ENCODE measurements at places on chromosomes 12 and 14.

DNA sequence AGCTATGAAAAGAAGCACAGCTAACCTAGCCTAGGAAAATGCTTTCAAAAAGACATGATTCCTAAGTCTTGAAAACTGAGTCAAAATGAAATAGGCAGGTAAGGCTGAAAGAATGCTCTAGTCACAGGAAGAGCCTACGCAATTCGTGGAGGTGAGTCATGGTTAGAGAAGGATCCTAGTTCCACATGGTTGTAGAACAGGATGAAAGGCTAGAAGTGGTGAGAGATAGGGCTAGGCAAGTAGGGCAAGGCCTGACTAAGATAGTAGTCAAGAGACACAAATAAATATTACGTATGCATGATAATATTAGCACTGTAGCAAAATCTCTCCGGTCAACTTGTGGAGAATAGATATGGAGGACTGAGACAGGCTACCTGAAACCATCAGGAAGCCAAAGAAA, 47.2 kb downstream of the PLCZ1 start:
- no peak for DNase-seq

- DNase-seq = no peak
Measured at GRCh38 chr12:62714774-62715721, 219.9 kb downstream of the PPM1H start.

DNA sequence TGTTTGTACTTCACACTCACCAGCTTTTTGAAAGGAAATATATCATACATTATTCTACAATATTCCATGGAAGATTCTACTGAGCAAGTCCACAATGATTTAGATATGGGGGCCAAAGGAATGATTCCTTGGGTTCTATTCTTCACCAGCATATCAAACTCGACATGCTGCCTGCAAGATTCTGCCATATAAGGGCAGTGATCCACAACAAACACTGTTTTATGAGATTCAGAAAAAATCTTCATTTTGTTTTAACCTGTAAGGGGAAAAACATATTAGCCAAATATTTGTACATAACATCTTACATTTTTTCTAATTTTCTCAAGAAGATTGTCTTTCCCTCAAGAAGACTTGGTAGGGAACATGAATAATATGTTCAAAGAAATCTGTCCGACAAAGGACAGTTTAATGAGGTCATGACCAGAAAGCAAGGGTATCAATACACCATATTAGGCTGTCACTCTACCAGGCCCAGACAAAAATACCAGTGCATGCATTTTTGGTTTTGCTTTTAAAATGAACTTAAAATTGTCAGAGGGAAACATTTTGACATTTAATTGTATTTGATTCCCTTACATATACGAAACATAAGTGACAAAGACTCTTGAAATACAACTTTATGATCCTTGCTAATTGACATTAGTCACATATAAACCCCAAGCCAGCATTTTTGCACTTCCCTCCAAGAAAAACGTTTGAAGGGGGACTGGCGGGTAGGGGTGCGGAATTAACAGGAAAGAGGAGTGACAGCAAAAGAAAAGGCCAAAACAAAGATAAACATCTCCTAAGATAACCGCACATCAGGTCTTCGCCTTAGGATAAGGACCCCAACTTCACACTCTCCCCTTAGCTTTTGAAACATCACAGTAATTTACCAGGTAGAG, 980 bp downstream of the INTS13 start:
- DNase-seq = no peak

DNA sequence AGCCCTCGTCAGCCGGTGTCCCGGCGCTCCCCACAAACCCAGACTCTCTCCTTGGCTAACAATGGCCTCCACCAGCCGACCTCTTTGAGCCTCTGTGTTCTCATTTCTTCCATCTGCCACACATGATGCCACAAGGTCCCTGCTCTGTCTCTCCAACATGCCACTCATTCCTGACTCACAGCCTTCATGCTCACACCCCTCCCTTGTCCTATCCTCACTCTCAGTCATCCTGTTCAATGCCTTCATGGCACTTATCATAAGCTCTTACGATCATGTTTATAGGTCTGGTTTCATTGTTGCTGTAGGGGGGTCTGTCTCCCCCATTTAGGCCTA, 9.6 kb upstream of the SERPINA11 start:
- no peak for DNase-seq

DNA sequence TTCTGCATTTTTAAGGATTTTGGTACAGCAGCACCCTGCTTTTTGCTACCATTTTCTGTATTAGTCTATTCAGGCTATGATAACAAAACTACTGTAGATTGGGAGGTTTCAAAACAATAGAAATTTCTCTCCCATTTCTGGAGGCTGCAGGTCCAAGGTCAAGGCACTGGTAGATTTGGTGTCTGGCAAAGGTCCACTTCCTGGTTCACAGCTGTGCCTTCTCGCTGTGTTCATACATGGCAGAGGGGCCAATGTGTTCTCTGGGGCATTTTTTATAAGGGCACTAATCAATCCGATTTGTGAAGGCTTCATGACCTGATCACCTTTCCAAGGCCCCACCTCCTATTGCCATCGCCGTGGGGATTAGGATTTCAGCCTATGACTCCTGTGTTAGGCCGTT, 268.1 kb upstream of the RTL1 start:
- DNase-seq = no peak

DNA sequence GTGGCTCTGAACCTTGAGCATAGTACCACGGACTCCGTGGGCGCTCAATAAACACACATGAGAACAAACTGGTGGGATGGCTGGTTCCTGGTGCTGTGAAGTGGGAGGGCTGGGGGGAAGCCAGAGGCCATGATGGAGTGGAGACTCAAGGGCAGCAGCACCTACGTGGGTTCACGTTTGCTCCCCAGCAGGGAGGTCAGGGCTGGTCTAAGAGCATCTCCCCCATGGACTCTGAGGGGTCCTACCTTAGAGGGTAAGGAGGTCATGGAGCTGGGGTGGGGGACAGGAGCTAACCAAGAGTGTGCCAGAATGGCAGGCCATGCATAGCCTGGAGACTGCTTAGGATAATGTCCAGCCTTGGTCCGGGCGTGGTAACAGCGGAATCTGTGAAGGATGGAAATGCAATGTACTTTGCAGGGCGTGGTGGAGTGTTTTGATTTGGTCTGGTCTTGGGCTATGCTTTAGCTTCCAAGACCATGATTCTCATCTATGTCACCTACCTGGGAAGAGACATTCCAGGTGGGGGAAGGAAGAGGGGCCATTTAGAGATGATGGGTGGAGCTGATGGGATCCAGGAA, 103.0 kb downstream of the PRMT8 start:
- DNase-seq = no peak

- no peak for DNase-seq
Measured at GRCh38 chr12:11621797-11622423, 27.6 kb upstream of the ETV6 start.

- no peak for DNase-seq
Measured at GRCh38 chr14:22627506-22628263, 16.5 kb downstream of the OR6J1 start.

GRCh38 chr12:80937391-80938238, at the start of gene LIN7A:
Gene LIN7A, minus strand, starts transcription at chr12:80937934. Its CDS starts 212 bp downstream, at chr12:80937722.
- no peak for DNase-seq

DNA sequence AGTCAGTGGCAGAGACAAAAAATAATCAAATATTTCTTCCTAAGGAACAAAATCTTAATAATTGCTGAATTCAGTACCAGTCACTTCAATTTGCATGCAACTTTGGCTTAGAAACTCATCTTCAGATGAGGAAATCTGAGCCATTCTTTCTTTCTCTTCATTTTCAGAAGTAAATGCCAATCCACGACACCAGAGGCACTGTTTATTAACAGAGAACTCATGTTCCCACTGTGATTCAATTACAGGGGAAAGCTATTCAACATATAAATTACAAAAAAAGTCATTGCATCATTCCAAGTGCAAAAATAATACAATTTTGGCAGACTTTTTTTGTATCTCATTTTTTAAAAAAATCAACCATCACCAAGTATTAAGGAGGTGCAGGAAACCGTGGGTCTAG, 816.1 kb upstream of the TMEM132C start:
- no peak for DNase-seq

- DNase-seq = no peak
Measured at GRCh38 chr14:72822946-72823611, 70.8 kb downstream of the DPF3 start.

- DNase-seq = no peak
Measured at GRCh38 chr12:114868995-114869834, 185.2 kb upstream of the TBX3 start.

DNA sequence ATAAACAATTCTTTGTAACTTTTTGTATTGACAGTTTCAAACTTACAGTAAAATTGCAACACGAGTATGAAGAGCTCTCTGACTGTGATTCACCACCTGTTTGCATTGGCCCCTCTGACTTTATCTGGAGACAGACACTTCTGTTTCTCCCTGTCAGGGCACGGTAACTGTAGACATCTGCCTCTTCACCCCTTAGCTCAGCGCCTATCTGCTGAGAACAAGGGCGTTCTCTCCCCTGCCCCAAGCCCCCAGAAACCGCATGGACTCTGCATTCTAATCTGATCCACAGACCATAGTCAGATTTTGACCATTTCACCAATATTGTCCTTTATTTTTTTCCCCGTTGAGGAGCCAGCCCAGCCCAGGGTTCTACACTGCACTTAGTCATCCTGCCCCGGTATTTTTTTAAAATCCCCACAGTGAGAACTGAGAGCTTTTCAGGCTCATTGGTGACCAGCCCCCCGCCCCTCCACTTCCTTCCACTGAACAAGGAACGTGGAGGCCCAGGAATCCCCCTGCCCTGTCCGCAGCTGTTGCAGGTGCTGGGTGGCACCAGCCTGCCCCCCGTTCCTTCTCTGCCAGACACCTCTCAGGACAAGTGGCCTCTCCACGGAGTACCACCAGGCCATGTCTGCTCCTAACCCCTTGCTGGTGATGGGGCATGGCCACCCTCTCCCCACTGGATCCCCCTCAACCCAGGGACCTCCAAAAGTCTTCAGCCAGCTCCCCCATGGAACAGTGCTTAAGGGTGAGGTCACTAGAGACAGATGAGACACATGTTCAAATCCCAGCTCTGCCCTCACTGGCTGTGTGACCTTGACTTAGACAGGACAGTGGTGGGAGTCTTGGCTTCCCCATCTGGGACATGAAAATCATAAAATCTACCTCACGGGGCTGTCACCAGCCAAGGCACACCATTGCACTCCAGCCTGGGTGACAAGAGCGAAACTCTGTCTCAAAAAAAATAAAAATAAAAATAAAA, 11.2 kb downstream of the RHOF start:
- DNase-seq = no peak

- no peak for DNase-seq
Measured at GRCh38 chr14:104826861-104827176, 25.9 kb downstream of the ZBTB42 start.

DNA sequence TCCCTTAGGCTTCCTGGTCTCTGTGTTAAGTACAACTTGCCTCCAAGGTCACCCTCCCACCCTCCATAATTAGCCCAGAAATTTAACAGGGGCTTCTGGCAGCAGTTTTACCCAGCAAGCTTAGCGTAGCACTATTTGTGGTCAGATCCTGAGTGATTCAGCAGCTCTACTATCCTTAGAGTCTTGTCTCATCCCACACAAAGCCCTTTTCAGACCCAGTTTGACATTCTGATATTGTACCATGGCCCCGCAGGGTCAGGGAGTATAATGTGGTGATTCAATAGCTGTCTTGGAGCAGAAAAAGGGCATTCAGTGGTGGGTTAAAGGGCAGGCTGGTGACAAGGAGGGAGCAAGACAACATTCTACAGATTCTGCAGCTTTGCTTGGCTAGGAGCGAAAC, 153.8 kb upstream of the DDHD1 start:
- DNase-seq = no peak

GRCh38 chr14:92585981-92586937, 72.7 kb downstream of the RIN3 start:
- no peak for DNase-seq

DNA sequence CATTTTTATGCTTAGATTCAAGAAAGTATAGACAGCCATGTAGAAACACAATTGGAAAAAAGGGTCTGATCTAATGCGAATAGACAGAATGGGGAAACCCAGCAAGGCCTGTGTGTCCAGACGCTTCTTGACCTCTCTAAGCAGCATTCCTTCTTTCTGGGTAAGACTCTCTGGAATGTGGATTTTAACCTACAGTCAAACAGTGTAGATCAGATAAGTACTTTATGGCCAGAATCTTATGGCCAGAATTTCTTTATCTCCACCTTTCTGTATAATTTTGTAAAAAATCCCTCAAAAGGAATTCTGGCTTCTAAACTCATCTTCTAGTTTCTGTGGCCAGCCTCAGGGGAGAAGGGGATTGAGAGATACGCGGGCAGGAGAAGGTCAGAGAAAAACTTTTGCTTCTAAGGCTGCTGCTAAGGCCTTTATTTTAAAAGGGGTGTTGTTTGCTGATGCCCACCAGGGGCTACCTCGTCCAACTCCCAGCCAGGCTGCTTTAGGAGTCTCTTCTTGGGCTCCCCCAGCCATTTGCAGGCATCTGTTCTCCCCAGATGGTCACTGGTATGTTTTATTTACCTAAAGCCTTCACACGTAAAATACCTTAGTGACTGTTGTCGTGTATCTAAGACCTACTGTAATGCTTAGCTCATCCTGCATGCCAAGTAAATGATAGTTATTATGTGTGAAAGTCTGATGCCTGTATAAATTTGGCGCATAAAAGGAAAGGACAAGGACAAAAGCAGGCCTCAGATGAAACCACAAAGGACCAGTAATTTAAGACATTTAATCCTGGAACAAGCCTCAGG, 68.4 kb downstream of the ANO6 start:
- no peak for DNase-seq

GRCh38 chr12:55671746-55672145, 35.1 kb downstream of the OR10P1 start:
- DNase-seq = no peak

- DNase-seq = no peak
Measured at GRCh38 chr14:51547701-51548100, 104.0 kb upstream of the FRMD6 start.

- DNase-seq = no peak
Measured at GRCh38 chr14:86675059-86675458, 1145.1 kb downstream of the FLRT2 start.

- DNase-seq = no peak
Measured at GRCh38 chr14:26526137-26526536, 71.7 kb downstream of the NOVA1 start.

DNA sequence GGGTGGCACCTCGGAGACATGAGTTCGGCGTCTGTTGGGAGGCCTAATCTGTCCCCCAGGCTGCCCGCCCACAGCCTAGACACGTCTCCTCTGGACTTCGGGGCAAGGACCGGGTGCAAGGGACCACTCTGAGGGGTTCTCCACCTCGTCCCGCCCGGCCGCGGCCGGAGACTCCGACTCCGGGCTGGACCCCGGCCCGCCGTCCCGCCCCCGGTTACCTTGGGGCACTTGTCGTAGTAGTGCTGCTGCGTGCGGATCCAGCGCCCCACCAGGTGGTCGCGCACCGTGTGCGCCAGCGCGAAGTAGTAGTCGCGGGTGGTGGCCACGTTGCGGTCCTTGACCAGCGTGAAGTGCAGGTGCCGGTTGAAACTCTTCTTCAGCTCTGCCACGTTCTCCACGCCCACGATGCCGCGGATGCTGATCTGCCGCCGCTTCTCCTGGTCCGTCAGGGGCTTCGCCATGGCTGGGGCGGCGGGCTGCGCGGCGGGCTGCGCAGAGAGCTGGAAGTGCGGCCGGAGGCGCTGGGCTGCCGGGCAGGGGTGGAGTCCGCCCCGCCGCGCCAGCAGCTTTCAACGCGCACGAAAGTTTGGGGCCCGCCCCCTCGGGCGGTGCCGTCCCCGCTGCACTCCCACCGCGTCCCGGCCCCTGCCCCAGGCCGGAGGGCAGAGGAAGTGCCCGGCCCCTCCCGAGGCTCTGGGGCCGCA, at the start of gene PYGL:
Gene PYGL (minus strand): TSS at position 541 of the 704 bp plus-strand sequence. CDS start 80 bp downstream, at position 461.
- DNase-seq = no peak

- no peak for DNase-seq
Measured at GRCh38 chr14:66850258-66850888, 338.9 kb upstream of the GARIN2 start.

- DNase-seq = no peak
Measured at GRCh38 chr12:28027947-28028724, 55.6 kb upstream of the PTHLH start.
